ENCODE measurements at places on chromosomes 2 and 18.

- DNase-seq, result no peak
Observed at GRCh38 chr2:229022071-229022470, 249.0 kb downstream of the PID1 start.

GRCh38 chr2:7004636-7005035 lies 87.4 kb downstream of the RNF144A start:
- DNase-seq, result peak; percentile 74

DNA sequence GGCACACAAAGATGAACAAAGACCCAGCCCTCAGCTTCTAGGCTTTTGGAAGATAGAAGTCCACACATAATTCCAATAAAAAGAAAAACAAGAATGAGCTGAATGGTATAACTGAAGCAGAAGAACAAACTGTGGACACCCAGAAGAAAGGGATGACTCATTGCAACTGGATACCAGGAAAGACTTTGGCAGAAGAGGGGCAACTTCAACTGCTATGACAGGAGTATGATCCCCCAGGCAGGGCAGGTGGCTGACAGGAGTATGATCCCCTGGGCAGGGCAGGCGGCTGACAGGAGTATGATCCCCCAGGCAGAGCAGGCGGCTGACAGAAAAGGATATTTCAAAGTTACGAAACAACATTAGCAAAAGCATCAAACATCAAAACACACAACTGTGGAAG lies 21.6 kb downstream of the PID1 start:
- DNase-seq, result no peak

GRCh38 chr2:170170281-170171040 lies 7.5 kb upstream of the MYO3B start:
- no peak for DNase-seq

GRCh38 chr2:42513252-42513918 lies 19.6 kb upstream of the KCNG3 start:
- DNase-seq, result peak; percentile 60

GRCh38 chr18:76679945-76680344 lies 142.4 kb upstream of the ZNF236 start:
- peak; percentile 4 for DNase-seq

GRCh38 chr2:165897726-165898125 lies 55.9 kb downstream of the TTC21B start:
- no peak for DNase-seq

DNA sequence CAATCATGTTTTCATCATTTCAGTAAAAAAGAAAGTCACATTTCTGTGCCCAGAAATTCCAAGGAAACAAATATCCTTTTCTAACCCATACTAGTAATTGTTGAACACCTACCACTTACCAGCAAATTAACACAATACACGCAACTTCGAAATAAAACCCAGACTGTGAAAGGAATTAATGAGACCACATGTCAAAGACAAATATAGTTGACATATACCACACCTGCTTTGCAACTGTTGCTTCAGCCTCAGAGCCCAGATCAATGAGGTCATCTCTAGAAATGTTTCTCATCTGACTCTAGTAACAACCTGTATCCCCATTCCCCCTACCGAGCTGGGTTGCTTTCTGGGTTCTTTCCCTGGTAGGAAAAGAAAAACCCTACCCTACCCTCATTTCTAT lies 52.6 kb downstream of the TRIP12 start:
- no peak for DNase-seq

GRCh38 chr18:79919089-79919488 lies 32.4 kb downstream of the SLC66A2 start:
- DNase-seq, result no peak

GRCh38 chr2:196376984-196377877 lies 205.9 kb upstream of the STK17B start:
- DNase-seq, result no peak
